ENCODE measurements at places on chromosomes 16 and 17.

GRCh38 chr16:88460496-88461330, 7.6 kb downstream of the ZFPM1 start:
- no peak for DNase-seq

DNA sequence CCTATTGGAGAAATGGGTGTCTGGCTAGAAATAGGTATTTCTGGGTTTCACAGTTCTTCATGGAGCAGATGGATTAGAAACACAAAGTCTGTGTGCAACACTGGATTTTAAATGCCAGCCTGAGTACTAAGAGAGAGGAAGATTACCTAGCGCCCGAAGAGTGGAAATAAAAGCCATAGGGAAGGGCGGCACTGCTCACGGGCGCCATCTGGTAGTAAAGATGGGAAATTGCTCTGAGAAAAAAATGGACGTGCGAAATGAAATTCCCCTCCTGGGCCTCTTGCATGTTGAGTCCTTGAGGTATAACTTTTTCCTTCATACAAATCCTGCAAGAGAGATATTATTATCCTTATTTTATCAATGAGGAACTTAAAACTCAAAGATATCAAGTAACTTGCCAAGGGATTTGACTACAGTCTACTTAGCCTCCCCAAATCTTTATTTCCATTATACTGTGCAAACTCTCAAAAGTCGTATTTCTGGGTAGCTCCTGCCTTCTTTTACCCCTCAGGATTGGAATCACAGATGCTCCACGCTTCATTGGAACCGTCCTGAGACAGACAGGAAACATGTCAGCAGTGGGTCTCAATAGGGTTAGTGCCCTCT, 72.8 kb downstream of the MMD start:
- DNase-seq: no peak

DNA sequence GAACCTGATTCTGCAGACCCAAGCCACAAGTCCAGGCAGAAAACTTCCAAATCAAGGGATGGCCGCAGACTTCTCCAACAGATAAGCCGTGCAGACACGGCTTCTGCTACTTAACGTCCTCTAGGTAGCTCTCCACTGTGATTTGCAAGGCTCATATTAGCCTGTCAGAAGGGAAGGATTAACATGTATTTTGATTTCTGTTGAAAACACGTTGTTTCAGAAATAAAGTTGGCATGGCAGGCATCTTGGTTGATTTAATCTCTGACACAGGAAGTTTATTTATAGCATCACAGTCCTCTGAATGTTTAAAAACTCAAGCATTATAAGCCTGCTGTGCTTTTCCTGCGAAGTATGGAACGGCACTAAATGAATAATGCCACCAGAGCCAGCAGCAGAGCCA, 166.8 kb upstream of the TOX3 start:
- no peak for DNase-seq

GRCh38 chr16:22291860-22292318, 5.3 kb upstream of the POLR3E start:
- no peak for DNase-seq

GRCh38 chr16:56615353-56615752, 7.0 kb downstream of the MT2A start:
- DNase-seq: no peak

GRCh38 chr16:4879049-4879448, 31.8 kb downstream of the UBN1 start:
- no peak for DNase-seq

DNA sequence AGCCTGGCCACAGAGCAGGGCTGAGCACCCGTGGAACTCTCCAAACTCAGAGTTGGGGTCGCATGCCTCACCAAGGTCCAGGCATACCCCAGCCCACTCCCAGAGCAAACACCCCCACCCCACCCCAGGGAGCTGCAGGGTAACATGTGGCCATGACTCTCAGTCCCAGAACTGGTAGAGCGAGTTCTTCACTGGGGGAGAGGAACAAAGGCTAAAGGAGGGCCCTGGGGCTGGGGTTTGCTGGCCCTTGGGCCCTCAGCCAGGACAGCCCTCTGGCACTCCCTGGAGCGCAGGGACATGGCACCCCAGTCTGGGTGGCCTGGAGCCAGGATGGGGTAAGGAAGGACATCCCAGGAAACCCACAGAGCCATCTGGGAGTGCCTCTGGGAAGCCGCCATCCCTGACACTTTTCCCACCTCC, 4.2 kb downstream of the HID1 start:
- no peak for DNase-seq

DNA sequence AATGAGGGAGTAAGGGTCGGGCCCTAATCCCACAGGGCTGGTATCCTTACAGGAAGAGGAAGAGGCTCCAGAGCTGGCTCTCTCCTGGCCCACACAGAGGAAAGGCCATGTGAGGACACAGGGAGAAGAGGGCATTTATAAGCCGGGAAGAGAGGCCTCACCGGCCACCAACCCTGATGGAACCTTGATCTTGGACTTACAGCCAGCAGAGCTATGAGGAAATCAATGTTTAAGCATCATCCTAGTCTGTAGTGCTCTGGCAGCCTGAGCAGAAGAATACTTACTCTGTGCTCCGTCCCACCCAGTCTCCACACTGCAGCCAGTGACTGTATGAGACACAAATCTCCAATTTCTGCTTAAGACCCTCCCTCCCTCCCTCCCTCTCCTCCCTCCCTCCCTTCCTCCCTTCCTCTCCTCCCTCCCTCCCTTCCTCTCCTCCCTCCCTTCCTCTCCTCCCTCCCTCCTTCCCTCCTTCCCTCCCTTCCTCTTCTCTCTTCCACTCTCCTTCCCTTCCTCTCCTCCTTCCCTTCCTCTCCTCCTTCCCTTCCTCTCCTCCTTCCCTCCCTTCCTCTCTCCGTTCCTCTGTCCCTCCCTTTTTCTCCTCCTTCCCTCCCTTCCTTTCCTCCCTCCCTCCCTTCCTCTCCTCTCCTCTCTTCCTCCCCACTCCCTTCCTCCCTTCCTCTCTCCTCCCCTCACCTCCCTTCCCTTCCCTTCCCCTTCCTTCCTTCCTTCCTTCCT, 8.9 kb upstream of the TMEM220 start:
- no peak for DNase-seq

DNA sequence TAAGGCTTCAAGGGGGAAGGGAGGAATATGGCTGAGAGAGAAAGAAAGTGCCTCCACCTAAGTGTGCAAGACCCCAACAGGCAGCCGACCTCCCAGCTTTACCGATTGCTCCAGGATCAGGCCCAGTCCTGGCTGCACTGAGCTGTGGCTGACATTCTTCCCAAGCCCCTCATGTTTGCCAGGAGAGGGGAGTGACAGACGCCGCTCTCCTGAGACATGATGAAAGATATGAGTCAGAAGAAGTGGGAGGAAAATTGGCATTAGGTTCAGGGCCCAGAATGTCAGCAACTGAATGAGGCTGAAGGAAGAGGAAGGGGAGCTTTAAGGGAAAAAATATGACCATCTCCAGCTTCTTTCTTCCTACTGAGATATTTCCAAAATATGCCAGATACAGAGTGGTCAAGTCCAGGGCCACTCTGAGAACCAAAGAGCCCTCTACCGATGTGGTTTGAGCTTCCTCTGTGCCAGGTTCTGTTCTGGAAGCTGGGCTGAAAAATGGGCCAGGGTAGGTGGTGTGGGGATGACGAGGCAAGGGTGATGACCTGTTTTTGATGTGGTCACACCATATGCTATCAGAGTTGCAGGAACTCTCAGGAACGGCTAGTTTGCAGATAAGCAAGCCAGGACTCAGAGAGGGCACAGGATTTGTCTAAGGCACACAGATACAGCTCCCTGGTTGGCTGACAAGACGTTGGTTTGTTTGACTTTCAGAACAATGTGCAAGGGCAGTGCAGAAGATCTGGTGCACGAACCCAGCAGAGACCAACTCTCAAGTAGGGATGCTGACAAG, 176.7 kb downstream of the SOX9 start:
- DNase-seq: no peak

DNA sequence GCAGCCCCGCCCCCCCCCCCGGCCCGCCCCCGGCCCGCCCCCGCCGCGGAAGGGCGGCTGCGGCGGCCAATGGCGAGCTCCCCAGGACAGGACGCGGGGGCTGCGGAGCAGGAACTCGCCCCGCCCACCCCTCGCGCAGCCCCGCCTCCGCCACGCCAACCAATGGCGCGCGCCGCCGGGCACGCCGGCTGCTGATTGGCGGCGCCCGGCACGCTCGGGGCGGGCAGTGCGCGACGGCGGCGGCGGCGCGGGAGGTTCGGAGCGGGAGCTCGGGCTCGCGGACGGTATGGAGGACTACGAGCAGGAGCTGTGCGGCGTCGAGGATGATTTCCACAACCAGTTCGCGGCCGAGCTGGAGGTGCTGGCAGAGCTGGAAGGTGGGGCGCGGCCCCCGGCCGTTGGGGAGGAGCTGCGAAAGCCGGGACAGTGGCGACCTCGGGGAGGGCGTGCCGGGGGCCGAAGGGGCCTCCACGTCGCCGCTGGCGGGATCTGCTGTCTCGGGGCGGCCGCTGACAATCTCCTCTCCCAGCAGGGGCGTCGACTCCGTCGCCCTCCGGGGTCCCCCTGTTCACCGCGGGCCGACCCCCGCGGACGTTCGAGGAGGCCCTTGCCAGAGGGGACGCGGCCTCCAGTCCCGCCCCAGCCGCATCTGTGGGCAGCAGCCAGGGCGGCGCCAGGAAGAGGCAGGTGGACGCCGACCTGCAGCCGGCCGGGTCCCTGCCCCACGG, at the start of gene CHTF18:
CHTF18 (plus strand) TSS at position 222 of the 728 bp plus-strand sequence; CDS start at position 287, 65 bp downstream.
- DNase-seq: peak; percentile 89

- DNase-seq: no peak
Observed at GRCh38 chr17:80740141-80740540, 195.5 kb downstream of the RPTOR start.

- DNase-seq: no peak
Observed at GRCh38 chr17:880443-881269, 98.5 kb downstream of the MRM3 start.

DNA sequence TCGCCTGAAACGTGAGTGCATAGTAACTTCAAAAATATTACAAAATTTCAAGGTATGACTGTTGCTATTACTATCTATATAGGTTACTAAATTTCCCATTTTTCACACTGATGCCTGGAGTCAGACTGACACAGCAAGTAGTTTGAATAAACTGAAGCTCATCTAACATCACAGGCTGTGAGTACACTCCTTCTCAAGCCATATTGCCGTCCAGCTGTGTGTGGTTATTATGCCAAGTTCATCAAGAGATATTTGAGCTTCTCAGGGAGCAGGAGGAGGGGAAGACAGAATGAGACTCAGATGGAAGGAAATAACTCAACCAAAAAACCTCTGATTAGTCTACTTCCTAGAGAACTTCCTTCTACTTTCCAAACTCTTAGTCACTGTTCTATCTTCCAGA, 473.9 kb downstream of the TOX3 start:
- DNase-seq: no peak

DNA sequence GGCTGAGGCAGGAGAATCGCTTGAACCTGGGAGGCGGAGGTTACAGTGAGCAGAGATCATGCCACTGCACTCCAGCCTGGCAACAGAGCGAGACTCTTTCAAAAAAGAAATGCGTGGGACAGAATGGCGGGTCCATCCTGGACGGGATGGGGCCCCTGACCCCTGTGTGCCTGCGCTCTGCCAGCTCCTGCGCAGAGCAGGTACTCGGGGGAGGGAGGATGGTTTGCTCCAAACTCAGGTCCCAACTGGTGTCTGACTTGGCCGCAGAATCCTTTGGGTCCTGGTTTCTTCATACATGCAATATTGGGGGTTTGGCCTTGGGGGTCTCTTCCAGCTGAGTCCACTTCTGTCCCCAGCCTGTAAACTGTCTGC, 10.4 kb downstream of the CHMP6 start:
- no peak for DNase-seq

DNA sequence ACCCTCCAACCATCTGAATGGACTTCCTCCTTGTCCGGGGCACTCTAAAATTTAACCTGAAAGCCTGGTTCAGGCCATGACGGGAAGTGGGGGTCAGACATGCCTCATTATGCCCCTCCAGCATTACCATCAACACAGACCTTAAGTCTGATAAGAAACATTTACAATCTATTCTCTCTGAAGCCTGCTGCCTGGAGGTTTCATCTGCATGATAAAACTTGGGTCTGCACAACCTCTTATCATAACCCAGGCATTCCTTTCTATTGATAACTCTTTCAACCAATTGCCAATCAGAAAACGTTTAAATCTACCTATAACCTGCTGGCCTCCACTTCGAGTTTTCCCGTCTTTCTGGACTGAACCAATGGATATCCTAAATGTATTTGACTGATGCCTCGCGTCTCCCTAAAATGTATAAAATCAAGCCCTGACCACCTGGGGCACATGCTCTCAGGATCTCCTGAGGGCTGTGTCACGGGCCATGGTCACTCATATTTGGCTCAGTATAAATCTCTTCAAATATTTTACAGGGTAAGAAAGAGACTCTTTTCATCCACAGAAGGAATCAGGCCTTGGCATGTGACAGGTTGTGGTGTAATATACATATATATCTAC, 45.6 kb downstream of the LYRM1 start:
- DNase-seq: no peak

- no peak for DNase-seq
Observed at GRCh38 chr17:82416771-82417170, 1.4 kb upstream of the HEXD start.

DNA sequence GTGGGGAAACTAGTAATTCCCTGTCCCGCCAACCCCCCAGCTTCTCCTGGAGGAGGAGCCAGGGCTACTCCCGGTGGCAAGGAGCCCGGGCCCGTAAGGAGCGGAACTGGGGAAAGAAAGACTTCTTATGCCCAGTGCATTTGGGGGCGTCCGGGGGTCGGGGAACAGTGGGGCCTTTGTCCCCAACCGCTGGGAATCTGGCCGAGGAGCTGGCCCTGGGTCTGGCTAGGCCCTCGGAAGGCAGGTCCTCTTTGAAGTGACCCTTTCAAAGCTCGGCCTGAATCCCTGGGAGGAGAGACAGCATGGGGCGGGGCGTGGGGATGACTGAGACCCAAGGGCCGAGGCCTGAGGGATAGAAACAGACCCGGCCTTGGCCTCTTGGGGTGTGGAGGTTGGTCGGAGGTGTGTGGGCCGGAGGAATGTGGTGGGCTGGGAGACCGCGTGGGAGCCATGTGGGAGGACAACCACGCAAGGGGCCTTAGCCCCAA, 6.0 kb downstream of the ARHGAP23 start:
- DNase-seq: no peak

DNA sequence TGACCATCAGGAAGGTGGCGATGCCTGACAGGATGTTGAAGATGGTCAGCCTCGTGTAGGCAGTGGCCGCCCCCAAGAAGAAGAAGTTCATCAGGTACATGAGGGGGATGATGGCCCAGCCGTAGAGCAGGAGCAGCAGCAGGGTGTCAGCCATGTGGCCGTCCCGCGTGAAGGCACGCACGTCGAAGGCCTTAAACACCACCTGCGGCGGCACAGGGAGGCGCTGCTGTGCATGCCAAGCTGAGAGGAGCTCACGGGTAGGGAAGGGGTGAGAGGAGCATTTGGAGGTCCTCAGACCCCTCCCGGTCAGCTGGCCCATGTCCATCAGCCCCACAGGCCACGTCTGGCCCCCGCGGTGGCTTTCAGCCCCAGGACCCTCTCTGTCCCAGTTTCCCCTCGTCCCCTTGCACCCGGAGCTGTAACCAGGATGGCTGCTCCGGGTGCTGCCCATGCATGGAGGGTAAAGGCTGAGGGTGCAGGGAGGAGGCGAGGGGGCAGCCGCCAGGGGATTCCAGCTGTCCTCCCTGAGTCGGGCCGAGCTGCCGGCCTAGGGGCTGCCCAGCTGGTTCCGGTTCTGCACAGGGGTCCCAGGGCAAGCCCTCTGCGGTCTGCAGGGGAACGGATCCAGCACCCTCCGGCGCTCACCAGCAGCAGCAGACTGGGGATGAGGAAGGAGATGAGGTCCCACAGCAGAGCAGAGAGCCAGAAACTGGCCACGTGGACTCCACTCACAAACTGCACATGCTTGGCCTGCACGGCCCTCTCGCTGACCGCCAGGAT, 17.1 kb upstream of the RNPS1 start:
- DNase-seq: no peak

GRCh38 chr17:66425756-66426396, 123.5 kb downstream of the PRKCA start:
- no peak for DNase-seq

GRCh38 chr16:70745536-70746025, 55.4 kb downstream of the VAC14 start:
- DNase-seq: no peak

Data from activated naive CD4-positive, alpha-beta T cell (primary cell).